Thoracic aorta endothelial cell (primary cell): ENCODE measurements at places on chromosomes 11 and 22. TPM values are rescaled to one million over a fixed set of nuclear protein-coding genes. Genes with fewer than 3 reads are reported as not detected.

PLAAT5 gene
- not detected in 2 replicates for total RNA-seq

MYO7A gene
- total RNA-seq = 0.14 and 0.27 TPM in 2 replicates

CLMP gene
- 9.2 and 11.0 TPM in 2 replicates for total RNA-seq

SLC29A2 gene
- 0.27 and 1.0 TPM in 2 replicates for total RNA-seq

ABTB2 gene
- total RNA-seq = 0.27 and 0.50 TPM in 2 replicates

SLC22A25 gene
- total RNA-seq = not detected in 2 replicates

SEZ6L gene
- not detected in 2 replicates for total RNA-seq

SCUBE1 gene
- 0.14 TPM in 1 of 2 replicates, not detected in the other for total RNA-seq

IRAG1 gene
- 0.13 and 0.36 TPM in 2 replicates for total RNA-seq

PKP3 gene
- total RNA-seq = 0.07 and 0.13 TPM in 2 replicates

MS4A4E gene
- not detected in 2 replicates for total RNA-seq

DGAT2 gene
- 1.9 and 2.1 TPM in 2 replicates for total RNA-seq

OR10D3 gene
- under 0.01 TPM in 1 of 2 replicates, not detected in the other for total RNA-seq

FAM227A gene
- total RNA-seq = 1.1 and 1.5 TPM in 2 replicates
